ENCODE measurements at places on chromosomes 2 and 18.

DNA sequence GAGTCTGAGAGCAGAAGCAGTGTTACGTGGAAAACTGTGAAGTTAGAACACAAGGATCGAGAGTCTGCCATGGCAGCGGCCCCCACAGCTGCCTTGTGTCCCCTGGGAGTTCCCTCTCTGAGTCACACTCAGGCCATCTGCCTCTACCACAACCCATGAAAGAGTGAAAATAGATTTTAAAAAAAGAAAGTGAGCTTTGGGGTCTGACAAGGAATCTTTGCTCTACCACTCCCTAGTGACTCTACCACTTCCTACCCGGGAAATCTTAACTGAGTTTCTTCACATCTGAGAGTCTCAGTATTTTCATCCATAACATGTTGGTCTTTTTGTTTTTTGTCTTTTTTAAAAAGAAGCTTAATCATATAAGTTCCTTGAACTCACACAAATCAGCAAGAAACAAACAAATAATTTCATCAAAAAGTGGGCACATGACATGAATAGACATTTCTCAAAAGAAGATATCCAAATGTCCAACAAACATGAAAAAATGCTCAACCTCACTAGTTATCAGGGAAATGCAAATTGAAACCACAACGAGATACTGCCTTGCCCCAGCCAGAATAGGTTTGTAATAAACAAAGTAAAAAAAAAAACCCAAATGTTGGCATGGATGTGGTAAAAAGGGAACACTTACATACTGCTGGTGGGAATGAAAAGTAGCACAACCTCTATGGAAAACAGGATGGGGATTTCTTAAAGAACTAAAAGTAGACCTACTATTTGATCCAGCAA lies 2.4 kb upstream of the MSGN1 start:
- DNase-seq = peak; percentile 54

DNA sequence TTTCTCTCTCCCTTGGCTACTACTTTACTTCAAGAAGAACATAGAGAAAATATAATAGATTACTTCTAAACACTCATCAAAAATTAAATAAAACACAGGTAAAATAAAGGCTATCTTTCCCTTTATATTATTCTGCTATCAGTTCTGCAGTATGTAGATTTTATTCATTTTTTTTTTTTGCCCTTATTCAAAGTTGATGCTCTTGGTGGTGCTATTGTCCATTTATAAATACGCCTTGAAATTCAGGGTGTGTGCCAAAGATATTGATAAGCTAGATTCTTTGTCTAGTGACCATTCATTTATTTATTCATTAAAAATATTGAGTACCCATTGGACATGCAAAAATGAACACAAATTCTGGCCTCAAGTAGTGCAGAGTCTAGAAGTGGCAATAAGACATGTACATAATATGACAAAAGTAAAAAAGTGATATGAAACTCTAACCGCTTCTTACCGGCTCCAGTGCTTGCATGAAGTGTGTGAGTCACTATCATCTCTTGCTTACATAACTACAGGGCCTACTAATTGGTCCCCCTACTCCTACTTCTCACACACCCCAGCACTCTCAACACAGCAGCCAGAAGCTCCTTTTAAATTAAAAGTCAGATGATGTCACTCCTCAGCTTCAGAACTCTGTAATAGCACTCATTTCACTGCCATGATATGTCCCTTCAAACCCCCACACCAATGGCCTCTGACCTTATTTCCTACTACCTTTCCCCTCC lies 208.3 kb upstream of the FANCL start:
- DNase-seq = no peak

DNA sequence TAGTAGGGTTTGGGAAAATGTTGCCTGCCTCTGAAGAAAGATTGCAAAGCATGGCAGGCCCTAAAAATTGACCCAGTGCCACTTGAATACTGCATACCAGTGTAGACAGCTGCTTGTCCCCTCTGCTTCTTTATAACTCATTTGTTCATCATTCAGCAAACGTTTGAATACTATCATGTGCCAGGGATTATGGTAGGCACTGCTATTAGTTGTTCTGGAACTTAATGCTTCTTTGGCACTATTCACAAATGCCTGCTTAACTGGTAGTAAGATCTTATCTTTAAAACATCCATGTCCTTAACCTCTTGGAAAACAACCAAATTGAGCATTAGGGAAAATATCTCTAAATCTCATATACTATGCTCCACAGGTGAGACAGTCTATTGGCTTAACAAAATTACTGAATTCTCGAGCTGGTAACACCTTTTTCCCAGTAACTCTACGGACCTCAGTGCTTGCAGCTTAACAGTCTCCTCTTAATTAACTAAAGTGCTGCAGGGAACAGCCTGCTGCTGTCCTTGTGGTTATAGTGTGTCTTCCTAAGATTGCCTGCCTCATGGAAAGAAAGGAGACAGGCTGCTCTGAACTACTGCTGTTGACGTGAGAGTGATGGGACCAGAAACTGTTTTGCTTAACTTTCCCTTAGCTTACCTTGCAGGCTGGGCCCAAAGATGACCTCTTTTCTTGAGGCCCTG lies 93.2 kb downstream of the MIB1 start:
- DNase-seq = no peak

DNA sequence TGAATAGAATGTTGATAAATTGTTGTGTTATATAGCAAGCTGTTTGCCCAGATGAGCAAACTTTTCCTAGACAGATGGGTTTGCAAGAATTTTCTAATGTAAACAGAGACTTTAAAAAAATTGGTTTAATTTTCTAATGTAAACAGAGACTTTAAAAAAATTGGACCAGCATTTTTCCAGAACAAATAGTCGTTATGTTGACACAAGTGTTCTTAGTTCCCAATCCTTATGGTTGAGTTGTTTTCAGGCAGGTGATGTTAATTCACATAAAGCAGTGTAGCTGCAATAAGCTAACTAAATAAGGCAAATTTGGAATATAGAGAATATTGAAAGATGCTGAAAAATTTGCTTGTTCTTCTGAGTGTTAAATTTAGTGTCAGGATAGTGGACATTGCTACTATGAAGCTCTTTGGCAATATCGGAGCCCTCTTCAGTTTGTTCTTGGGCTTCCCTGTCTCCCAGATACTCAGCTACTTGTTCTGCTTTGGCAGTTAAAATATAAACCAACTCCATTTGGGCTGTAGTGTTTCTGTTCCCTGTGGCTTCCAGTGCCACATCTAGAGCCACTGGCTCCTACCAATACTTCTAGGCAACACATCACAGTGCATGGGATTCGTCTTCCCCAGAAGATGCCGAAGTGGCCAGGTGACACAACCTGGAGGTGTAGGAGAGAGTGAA lies 105.7 kb downstream of the DYNAP start:
- DNase-seq = no peak

DNA sequence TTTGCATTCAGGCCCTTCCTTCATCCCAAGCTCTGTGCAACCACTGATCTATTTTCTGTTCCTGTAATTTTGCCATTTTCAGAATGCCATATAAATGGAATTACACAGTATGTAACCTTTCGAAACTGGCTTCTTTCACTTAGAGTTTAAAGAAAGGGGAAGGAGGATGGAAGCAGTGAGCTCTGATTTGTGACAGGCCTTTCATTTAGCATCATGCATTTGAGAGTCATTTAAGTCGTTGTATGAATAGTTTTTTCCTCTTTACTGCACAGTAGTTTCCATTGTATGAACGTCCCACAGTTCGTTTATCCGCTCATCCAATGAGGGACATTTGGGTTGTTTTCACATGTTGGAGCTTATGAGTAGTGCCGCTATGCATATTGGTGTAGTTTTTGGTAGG lies 67.0 kb downstream of the LBH start:
- no peak for DNase-seq

DNA sequence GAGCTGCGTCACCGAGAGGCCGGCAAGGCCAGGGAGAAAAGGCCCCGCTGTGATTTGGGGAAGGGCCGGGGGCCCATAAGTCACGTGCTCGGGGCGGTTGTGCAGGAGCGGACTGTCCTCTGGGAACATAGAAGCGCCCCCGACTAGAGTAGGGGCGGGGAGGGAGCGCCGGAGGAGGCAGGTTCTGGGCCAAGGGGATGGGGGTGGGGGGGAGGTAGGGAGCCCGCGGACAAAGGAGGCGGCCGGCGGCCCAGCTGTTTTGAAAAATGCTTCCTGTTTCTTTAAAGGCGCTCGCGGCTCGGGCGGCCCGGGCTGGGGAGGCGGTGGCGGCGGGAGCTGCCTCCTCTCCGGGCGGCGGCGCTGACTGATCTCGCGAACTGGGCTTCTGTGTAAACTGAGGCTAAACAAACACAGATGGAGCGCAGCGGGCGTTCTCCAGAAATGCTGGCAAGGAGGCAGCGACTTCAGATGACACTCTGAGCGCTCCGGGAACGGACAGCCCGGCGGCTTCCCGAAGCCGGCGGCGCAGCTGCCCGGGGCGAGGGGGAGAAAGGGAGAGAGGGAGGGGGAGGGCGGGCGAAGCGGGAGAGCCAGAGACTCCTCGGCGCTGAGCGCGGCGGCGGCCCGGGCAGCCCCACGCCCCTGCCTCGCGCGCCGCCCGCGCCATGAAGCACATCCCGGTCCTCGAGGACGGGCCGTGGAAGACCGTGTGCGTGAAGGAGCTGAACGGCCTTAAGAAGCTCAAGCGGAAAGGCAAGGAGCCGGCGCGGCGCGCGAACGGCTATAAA lies at the start of gene ATOH8:
Gene ATOH8, plus strand, starts transcription at position 467 of the 788 bp plus-strand sequence. Its CDS starts 199 bp downstream, at position 666.
- DNase-seq = peak; percentile 62

GRCh38 chr18:44123743-44124142 lies 556.9 kb upstream of the SETBP1 start:
- no peak for DNase-seq

DNA sequence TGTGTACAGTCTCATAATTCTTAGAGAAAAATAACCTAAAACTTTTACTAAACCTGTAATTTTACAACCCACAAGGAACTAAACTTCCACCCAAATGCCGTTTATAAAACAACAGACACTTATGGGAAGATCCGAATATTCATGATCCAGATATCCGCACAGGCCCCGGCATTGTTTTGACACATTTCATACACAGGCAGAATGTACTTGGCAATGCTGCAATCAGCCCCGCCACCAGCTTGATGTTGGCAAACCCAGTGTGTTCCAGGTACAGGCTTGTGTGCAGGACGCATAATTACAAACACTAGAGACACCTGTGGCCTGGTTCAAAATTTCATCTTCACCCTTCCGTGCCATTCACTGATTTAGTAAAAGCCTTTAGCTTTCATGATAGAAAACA lies 393.0 kb upstream of the SALL3 start:
- DNase-seq = no peak

- DNase-seq = peak; percentile 75
Observed at GRCh38 chr2:20584399-20585358, 66.2 kb downstream of the HS1BP3 start.

- DNase-seq = no peak
Observed at GRCh38 chr2:233926806-233927205, 9.6 kb downstream of the TRPM8 start.
